Pons (tissue), 1 donor: ENCODE measurements at places on chromosomes 7 and 10.

DNA sequence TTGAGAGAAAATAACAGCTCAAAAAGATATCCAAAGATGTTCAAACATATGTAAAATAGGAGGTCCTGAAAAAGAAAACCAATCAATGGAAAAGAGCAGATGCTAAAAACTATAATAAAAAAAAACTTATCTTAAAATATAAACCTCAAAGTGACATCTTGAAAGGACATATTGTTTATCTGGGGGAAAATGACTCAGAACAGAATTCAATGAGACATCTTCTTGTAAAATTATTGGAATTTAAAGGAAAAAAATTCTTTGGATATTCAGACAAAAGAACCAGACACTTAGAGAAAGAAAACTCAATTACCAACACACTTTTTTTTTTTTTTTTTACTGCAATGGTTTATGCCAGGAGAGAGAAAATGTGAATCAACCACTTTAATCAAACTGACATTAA lies 58.9 kb downstream of the NAMPT start:
- no peak for DNase-seq

DNA sequence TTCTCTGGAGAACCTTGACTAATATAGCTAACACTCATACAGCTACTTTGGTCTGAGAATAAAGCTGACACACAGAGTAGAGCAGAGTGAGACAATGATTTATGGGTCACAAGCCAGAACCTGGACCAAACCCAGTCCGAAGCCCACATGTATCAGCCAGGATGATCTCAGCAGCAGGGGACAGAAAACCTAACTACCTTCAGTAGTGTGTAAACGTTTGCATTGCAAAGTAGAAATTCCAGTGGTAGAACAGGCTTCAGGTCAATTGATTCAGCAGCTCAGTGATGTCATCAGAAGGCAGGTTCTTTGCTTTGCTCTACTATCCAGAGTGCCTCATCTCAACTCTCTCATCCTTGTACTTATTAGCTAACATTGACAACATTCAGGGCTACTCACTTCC lies 62.5 kb upstream of the PALS2 start:
- no peak for DNase-seq

GRCh38 chr7:40598915-40599314 lies 464.1 kb downstream of the SUGCT start:
- no peak for DNase-seq

- DNase-seq = no peak
Measured at GRCh38 chr7:17523813-17524739, 225.6 kb downstream of the AHR start.

DNA sequence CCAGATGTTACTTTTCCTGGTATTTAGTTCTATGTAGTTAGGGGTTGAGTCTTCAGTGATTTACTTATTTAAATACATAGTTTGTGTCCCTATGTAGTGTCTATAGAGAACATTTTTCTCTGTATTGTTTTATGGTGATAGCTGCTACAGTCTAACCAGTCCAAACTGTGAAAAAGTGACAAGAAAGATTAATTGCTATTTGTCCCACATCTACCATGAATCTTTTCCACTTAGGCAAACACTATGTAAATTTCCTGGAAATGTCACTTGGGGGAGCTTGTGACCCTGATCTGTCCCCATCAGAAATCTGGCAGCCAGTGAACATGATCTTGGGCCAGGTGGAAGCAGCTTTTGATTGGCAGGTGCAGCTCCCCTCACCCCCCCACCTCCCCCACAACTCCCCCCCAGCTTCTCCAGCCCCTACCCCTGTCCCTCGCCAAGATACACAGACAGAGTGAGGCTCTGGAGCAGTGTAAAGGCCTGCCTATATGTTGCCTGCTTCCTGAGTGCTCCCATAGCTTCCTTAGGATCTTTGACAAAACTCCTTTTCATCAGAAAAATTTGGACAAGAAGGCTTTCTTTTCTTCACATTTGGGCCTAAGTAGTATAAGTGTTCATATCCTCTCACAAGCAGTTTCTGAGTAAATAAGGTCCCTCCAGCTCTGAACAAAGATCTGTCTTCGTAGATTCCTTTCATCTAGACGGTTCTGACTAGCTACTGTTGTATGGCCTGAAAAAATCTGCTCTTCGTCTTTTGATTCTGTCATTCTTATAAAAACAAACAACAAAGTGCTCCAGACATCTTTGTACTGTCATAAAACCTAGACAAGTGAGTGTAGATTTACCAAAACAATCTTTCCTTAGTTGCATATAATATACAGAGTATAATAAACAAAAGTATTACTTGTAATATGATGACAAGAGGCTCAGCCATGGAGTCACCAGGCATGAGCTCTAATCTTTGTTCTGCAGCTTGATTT lies 31.5 kb upstream of the SLC13A1 start:
- DNase-seq = no peak

DNA sequence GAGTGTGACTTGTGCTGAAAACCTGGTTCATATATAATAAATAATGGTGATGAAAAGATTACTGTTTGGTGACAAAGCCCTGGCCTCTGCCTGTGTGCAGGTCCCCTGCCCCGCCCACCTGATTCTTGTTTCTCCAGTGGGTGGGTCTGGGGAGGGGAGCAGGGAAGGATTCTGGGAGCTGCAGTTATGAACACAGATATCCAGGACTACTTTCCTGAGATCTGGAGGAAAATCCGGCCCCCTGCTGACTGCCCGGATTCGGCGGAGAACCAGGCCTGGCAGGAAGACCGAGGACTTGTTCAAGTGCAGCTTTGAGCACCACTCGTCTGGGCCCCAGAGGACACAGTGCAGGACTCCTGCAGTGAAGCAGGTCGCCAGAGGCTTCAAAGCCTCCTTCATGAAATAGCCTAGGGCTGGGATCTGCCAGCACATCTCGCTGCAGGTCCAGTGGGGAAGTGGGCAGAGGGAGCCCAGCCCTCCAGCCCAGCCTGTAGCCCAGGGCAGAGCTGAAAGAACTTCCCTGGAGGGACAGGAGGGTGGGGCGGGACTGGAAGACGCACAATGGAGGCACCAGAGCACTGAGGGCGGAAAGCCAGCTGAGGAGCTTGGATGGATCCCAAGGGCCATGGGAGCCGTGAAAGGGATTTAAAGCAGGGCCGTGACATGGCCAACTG lies 7.0 kb downstream of the ATP6V0E2 start:
- DNase-seq = peak; percentile 90

- DNase-seq = no peak
Measured at GRCh38 chr10:60237977-60238758, 151.5 kb downstream of the ANK3 start.

DNA sequence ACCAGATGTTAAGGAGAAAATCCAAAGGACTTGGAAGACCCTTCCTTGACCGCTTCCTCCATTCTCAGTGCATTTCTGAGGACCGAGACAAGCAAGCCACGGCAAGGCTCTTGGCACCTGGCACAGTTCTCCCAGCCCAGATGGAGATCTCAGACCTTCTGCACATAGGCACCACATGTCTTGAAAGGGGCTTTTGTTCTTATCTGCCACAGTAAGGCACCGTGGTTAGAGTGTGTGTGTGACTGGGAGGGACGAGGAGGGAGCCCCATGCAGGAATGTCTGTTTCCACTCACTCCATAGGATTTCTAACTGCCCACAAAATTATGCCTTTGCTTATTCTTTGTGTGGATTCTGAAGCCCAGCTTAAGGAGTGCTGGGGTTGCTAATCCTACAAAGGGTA lies 10.3 kb upstream of the WDR86 start:
- DNase-seq = no peak

DNA sequence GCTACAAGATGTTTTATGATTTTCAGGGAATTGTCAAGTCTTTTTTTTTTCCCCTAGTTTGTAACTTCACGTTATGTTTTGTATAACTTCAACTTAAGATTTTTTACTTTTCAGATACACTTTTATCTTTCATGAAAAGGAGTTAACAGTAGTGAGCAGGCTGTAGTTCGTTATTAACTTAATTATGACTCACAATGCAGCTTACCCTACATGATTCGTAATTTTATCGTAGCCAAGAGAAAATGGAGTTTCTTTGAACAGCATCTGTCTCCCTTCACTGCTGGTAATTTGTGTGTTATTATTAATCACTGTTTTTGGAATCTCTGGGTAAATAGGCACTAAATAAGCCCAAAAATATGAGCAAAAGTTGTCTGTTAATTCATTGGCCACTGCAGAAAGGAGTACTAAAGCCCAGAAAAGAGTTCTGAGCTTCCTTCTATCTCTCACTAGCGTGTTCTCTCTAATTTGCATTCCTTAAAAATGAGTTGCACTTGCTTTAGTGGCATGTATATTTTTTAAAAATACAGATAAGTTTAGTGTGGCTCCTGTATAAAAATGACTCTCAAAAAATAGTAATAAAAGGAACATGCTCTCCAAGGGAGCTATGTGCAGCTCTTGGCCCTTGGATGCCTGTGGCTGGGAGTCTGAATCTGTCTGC lies 36.1 kb downstream of the RALA start:
- no peak for DNase-seq

DNA sequence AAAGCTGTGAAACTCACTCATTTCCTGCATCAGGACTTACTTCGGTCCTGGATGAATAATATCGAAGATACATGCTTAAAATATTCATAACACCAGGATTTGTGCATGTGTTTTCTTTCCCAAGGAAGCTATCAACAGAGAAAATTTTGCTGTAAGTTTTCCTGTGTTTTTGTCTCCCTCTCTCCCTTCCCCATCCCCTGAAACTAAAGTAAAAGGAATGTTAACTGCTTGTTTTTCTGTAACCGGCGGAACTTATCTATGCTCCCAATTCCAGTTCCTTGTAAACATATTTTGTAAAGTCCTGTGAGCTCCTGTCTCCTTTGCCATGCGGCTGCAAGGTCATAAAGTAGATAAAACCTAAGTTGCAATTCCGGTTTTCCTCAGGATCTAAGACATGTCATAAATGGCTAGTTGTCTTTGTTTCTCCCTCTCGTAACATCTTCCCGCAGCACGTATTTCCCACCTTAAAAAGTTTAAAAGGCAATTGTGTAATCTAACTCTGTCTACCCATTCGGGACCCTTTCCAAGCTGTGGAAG lies 79.0 kb upstream of the POM121L12 start:
- DNase-seq = no peak

- no peak for DNase-seq
Measured at GRCh38 chr10:77898323-77899079, 28.1 kb downstream of the DLG5 start.
